Activated T-cell treated with anti-CD3 and anti-CD28 coated beads, Interleukin-2, amount 50 U/mL, for 24 hours (primary cell): ENCODE measurements at places on chromosomes 2 and 18.
A peak's percentile ranks its signal among the peaks of the same experiment; 100 is the strongest.

GRCh38 chr2:236065314-236066160, 102.6 kb downstream of the GBX2 start:
- H3K4me3 ChIP-seq, result no peak overlapping the region
- H3K27ac ChIP-seq, result no peak overlapping the region
- H3K4me1 ChIP-seq, result no peaks in the 10 kb centered on the region
- no peak for DNase-seq

GRCh38 chr2:102304268-102304667, 7.1 kb upstream of the IL1RL1 start:
- no peak for DNase-seq
- H3K4me1 ChIP-seq, result peaks cover 52% of the 10 kb centered on the region
- H3K27ac ChIP-seq, result peak overlapping the region; percentile 97

- H3K27ac ChIP-seq, result no peak overlapping the region
- H3K4me1 ChIP-seq, result no peaks in the 10 kb centered on the region
- no peak for DNase-seq
- no peaks in the 10 kb centered on the region for H3K36me3 ChIP-seq
Measured at GRCh38 chr2:26471289-26471688, 6.6 kb downstream of the OTOF start.

- no peak overlapping the region for H3K4me3 ChIP-seq
- H3K27ac ChIP-seq, result no peak overlapping the region
- peaks cover 36% of the 10 kb centered on the region for H3K27me3 ChIP-seq
Measured at GRCh38 chr2:237256887-237257286, 157.1 kb downstream of the COL6A3 start.

- no peak overlapping the region for H3K27ac ChIP-seq
- no peaks in the 10 kb centered on the region for H3K36me3 ChIP-seq
- no peaks in the 10 kb centered on the region for H3K27me3 ChIP-seq
- no peaks in the 10 kb centered on the region for H3K4me1 ChIP-seq
- H3K4me3 ChIP-seq, result no peak overlapping the region
Measured at GRCh38 chr2:132542953-132543569, 126.5 kb downstream of the GPR39 start.

GRCh38 chr2:217951091-217951490, 51.7 kb downstream of the TNS1 start:
- peaks cover 9% of the 10 kb centered on the region for H3K27me3 ChIP-seq
- no peaks in the 10 kb centered on the region for H3K4me1 ChIP-seq
- H3K36me3 ChIP-seq, result no peaks in the 10 kb centered on the region
- H3K27ac ChIP-seq, result no peak overlapping the region
- DNase-seq, result no peak

- no peak for DNase-seq
- H3K36me3 ChIP-seq, result no peaks in the 10 kb centered on the region
- no peak overlapping the region for H3K27ac ChIP-seq
- H3K4me1 ChIP-seq, result no peaks in the 10 kb centered on the region
- H3K4me3 ChIP-seq, result no peak overlapping the region
Measured at GRCh38 chr2:65671670-65672242, 239.4 kb upstream of the SPRED2 start.

GRCh38 chr2:188765522-188766470, 208.4 kb upstream of the COL3A1 start:
- H3K4me1 ChIP-seq, result no peaks in the 10 kb centered on the region
- no peak overlapping the region for H3K27ac ChIP-seq
- H3K36me3 ChIP-seq, result no peaks in the 10 kb centered on the region
- H3K27me3 ChIP-seq, result no peaks in the 10 kb centered on the region
- no peak for DNase-seq

DNA sequence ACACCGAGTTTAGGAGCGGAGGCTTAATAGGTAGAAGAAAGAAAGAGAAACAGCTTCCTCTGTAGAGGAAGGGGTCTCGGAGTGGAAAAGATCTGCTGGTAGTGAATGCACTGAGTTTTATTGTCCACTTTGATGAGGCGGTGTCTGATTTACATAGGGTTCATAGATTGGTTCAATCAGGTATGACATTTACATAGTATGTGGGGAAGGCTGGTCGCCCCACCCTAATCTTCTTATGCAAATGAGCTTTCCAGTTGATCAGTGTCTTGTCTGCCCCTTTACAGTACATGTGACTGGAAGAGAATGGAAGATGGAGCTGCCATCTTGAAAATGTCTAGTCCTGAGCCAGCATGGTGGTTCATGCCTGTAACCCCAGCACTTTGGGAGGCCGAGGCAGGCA, 19.9 kb upstream of the CNOT11 start:
- no peaks in the 10 kb centered on the region for H3K4me1 ChIP-seq
- no peaks in the 10 kb centered on the region for H3K36me3 ChIP-seq
- H3K27ac ChIP-seq, result no peak overlapping the region
- no peak for DNase-seq

GRCh38 chr2:106977717-106978116, 91.8 kb upstream of the ST6GAL2 start:
- H3K27me3 ChIP-seq, result no peaks in the 10 kb centered on the region
- H3K27ac ChIP-seq, result no peak overlapping the region
- no peaks in the 10 kb centered on the region for H3K36me3 ChIP-seq
- DNase-seq, result no peak

DNA sequence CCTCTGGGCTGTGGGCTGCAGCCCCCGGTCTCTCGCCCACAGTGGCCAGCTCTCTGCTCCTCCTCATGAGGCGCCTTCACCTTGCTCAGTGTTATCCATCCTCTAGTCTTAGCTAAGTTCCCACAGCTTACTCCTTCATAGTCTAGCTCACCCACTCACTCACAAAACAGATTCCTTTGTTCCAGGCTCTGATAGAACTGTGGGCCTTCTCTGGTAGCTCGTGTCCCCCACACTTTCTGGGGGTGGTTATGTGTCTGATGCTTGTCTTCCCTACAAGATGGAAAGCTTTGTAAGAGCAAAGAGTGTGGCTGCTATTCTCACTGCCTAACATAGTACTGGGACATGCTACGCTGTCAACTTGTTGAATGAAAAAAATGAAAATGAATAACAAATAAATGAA, 135.8 kb downstream of the EN1 start:
- peaks cover 2% of the 10 kb centered on the region for H3K27me3 ChIP-seq
- no peak overlapping the region for H3K4me3 ChIP-seq
- no peaks in the 10 kb centered on the region for H3K4me1 ChIP-seq

GRCh38 chr2:107072150-107072940, 186.4 kb upstream of the ST6GAL2 start:
- H3K4me1 ChIP-seq, result no peaks in the 10 kb centered on the region
- H3K27me3 ChIP-seq, result no peaks in the 10 kb centered on the region
- no peak overlapping the region for H3K4me3 ChIP-seq
- H3K36me3 ChIP-seq, result no peaks in the 10 kb centered on the region
- H3K27ac ChIP-seq, result no peak overlapping the region

GRCh38 chr2:99285526-99285925, 15.5 kb downstream of the LYG1 start:
- no peak for DNase-seq
- no peak overlapping the region for H3K4me3 ChIP-seq
- peaks cover 25% of the 10 kb centered on the region for H3K36me3 ChIP-seq
- no peaks in the 10 kb centered on the region for H3K4me1 ChIP-seq

DNA sequence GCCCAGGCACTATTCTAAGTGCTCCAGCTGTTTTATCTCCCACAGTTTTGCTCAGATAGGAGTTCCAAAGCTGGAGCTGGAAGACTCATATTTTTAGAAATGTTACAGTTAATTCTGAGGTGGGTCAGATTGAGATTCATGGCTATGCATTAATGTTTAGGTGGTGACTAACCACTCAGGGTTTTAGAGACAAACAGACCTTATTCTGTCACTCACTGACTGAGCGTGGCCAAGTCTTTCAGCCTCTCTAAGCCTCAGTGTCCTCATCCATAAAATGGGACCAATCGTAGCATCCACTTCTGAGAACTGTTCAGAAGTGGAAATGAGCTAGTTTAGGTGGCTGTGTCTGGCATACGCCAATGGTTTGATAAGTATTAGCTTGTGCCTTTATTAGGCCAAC, 4.3 kb upstream of the CASP8 start:
- no peak overlapping the region for H3K4me3 ChIP-seq
- peak overlapping the region; percentile 64 for H3K27ac ChIP-seq
- no peak for DNase-seq
- no peaks in the 10 kb centered on the region for H3K27me3 ChIP-seq
- H3K36me3 ChIP-seq, result peaks cover 37% of the 10 kb centered on the region
- H3K4me1 ChIP-seq, result peaks cover 84% of the 10 kb centered on the region

GRCh38 chr2:144693179-144693578, 173.3 kb upstream of the ZEB2 start:
- DNase-seq, result no peak
- no peaks in the 10 kb centered on the region for H3K36me3 ChIP-seq
- no peaks in the 10 kb centered on the region for H3K4me1 ChIP-seq
- no peak overlapping the region for H3K27ac ChIP-seq
- no peak overlapping the region for H3K4me3 ChIP-seq
- H3K27me3 ChIP-seq, result peaks cover 8% of the 10 kb centered on the region

DNA sequence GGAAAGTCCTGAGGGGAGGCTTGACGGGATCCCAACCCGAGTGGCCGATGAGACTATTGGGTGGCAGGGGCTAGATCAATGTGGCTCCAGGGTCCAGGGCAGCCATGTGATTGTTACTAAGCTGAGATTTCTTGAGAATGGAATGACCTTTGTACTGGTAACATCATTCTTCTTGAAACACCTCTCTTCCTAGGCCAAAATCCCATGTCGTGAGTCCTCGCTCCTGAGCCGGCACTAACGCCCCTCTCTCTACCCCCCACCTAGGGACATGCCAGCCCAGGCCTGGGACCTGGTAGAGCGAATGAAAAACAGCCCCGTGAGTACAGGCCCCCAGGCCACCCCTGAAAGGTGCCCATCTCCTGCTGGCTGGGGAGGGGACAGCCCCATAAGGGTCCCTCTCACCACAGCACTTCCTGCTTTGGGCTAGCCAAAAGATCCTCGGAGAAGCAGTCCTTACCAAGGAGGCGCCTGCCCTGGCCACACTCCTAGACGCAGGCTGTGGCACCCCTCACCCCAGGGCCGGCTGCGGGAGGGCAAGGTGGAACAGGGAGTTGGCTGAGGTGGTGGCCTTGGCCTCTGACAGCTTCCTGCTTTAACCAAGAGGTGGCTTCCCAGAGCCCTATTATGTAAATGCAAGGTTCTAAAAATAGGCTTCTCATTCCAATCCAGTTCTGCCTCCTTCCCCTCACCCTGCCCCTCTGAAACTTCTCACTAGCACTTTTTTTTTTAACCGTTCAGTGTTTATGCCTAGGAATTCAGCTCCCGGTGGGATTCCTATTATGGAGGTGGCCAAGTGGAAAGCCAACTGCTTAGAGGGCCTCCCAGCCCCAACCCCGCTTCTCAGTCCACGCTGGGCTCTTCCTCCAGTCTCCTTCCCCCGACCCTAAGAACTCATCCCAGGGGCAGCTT, 126.6 kb upstream of the PPP1CB start:
- H3K4me3 ChIP-seq, result peak overlapping the region; percentile 76
- H3K4me1 ChIP-seq, result peaks cover 79% of the 10 kb centered on the region
- H3K27ac ChIP-seq, result peak overlapping the region; percentile 98
- no peaks in the 10 kb centered on the region for H3K36me3 ChIP-seq

DNA sequence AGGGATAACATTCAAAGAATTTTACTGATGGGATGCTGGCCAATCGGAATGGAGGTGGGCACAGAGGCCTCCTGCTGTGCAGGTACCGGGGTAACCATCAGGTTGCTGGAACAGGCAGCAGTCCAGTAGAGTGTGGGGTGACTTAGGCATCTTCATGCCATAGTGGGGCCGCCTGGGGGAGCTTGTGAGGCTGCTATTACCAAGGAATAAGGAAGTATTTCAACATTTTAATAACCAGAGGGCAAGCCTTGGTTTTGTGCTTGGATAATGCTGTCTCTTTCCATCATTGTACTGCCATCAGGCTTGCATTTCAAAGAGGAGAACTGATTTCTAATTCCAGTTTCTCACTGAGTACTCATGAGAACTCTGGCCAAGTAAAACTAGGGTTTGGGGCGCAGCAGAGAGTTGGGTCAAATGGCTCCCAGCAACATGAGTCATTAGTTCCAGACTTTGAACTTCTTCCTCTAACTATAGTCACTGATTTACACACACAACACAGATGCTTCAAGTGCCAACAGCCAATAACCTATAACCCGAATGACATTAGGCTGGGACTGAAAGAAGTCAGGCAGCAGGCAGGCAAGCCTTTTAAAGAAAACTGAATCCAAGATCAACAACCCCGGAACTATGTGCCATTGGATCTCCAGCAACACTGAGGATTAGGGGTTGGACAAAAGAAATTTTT, 56.1 kb upstream of the FHL2 start:
- no peaks in the 10 kb centered on the region for H3K36me3 ChIP-seq
- peaks cover 12% of the 10 kb centered on the region for H3K27me3 ChIP-seq
- peaks cover 8% of the 10 kb centered on the region for H3K4me1 ChIP-seq
- no peak overlapping the region for H3K27ac ChIP-seq

DNA sequence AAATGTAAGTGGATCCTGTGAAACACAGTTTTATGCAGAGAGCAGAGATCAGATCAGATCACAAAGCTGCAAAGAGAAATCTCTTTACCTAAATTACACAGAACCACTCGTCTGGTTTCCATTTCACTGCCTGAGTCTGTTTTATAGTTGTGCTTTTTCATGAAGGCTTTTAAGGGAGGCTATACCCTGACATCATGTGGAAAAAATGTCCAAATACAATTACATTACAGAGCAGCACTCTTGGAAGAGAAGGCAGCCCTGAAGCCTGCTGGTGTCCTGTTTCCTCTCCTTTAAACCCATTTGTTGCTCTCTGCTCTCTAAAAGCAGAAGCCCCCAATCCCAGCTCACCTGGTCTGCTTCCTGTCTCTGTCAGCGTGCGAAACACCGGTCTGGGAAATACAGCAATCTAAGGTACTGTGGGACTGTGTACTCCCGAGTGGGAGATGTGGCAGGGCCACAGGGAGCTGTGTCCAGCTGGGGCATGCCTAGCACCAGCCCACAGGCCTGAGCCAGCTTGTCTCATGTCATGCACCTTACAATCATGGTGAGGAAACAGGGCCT, 24.8 kb upstream of the ZFP36L2 start:
- H3K27me3 ChIP-seq, result no peaks in the 10 kb centered on the region
- DNase-seq, result no peak
- no peaks in the 10 kb centered on the region for H3K4me1 ChIP-seq

DNA sequence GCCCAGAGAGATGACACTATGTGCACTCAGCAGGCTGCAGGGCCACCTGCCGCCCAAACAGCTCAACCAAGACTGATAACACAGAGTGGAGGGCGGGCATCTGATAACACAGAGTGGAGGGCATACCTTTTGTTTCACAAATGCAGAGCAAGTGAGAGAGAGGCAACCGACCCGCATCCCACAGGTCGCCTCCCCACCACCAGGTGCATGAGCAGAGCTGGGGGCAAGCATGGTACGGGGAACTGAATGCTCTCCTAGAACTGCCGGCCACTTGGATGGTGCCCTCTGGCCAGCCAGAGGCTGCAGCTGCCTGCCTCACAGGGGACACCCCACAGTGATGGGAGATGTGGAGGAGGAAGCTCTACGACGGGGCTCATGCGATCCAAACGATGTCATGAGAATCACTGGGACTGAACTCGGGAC, 49.5 kb downstream of the ANO7 start:
- no peak for DNase-seq
- no peak overlapping the region for H3K4me3 ChIP-seq
- H3K27ac ChIP-seq, result no peak overlapping the region
- H3K36me3 ChIP-seq, result peaks cover 98% of the 10 kb centered on the region
- no peaks in the 10 kb centered on the region for H3K4me1 ChIP-seq
